ENCODE measurements at places on chromosomes 5 and 9. TPM values are rescaled to one million over a fixed set of nuclear protein-coding genes. Genes with fewer than 3 reads are reported as not detected.

DAB2IP gene
- 5.3 TPM for total RNA-seq

PALM2AKAP2 gene
- 2.1 TPM for total RNA-seq

PTAR1 gene
- total RNA-seq = 36.0 TPM

PCSK1 gene
- total RNA-seq = not detected

NTNG2 gene
- 0.95 TPM for total RNA-seq

FYB1 gene
- total RNA-seq = 0.04 TPM

C1QTNF3 gene
- total RNA-seq = 0.76 TPM

IL3 gene
- total RNA-seq = not detected

SOX30 gene
- not detected for total RNA-seq

PDLIM4 gene
- total RNA-seq = 96.0 TPM

HSD17B4 gene
- total RNA-seq = 319 TPM

CARD9 gene
- 0.17 TPM for total RNA-seq

MPDZ gene
- 14.2 TPM for total RNA-seq

ASPN gene
- not detected for total RNA-seq

LCN1 gene
- total RNA-seq = not detected

GMCL2 gene
- not detected for total RNA-seq

SLC1A1 gene
- 2.5 TPM for total RNA-seq

CTXN3 gene
- total RNA-seq = not detected

ABITRAM gene
- total RNA-seq = 8.3 TPM

GAPVD1 gene
- 20.3 TPM for total RNA-seq

SLC36A1 gene
- total RNA-seq = 9.4 TPM

SPATA31E1 gene
- total RNA-seq = not detected

CDC20B gene
- not detected for total RNA-seq

Data from H4 (cell line).